ENCODE measurements at places on chromosomes 2 and 18.

DNA sequence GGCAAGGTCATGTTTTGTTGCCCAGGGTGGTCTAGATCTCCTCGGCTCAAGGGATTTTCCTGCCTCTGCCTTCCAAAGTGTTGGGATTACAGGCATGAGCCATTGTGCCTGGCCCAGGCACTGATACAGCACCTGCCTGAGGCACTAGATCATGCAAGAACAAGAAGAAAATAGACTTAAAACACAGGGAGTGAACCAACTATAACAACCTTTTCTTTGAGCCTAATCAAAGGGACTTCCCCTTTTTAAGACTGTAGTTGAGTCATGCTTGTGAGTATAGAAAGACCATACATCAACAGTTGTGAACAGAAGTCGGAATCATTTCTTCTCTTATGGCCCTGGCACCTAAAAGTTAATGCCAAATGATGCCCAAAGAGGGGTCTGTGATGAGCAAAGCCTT, 47.9 kb upstream of the MAPRE2 start:
- no peak for DNase-seq

GRCh38 chr18:78069784-78070664, 820.4 kb downstream of the GALR1 start:
- DNase-seq, result no peak

DNA sequence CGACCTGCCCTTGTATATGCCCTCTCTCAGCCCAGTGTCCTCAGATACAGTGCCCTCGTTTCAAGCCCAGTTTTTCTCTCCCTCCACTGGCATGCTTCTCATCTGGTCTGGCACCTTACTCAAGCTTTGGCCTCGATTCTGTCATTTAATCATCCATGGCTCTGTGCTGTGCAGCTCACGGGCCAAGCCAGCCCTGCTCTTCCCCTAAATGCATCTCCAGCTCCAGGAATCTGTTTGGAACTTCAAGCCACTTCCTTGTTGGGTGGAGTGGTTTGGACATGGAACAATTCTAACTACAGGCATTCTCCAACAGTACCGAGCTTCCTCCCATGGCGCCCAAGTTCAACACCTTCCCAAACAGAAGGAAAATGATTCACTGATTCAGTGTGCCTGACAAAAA, 76.7 kb upstream of the ZNF397 start:
- DNase-seq, result no peak

DNA sequence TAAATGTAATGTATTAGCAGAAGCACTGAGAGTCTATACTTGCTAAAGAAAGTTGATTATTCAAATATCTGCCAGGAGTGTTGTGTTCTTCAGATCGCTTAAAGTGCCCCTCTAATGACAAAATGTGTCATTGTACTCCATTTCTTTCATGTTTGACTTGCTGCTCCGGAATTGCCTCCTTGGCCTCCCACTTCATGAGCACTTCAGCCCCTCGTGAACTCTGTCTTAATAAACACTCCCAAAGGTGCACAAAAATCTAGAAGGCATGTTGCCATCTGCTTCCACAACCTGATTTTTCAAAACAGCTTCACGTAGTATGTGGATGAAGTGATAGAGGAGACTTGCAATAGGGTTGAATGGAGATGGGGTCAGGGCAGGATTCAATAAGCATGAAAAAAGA, 396.1 kb downstream of the TDRD15 start:
- DNase-seq, result no peak

GRCh38 chr2:109272461-109272860, 143.5 kb downstream of the SH3RF3 start:
- no peak for DNase-seq

GRCh38 chr2:86027196-86027921, 78.3 kb downstream of the POLR1A start:
- DNase-seq, result no peak

DNA sequence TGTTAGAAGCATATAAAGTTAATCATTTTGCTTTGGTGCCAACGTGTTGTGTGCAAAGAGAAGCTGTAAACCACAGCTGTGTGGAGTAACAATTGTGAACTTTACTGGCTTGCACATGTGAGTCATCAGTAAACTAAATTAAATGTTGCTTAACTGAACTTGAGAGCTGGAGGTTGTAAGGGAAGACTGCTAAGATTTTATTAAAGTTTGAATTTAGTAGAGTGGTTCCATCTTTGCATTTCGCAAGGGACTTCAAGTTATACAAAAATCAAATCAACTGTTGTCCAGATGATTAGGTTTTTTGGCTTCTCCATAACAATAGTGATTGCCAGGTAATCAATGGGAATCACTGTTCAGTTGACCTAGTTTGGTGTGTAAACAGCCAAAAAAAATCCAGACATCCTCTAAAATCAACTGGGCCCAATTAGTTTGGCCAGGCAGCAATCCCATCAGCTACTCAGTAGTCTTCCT, 247.4 kb downstream of the MYO3B start:
- no peak for DNase-seq

DNA sequence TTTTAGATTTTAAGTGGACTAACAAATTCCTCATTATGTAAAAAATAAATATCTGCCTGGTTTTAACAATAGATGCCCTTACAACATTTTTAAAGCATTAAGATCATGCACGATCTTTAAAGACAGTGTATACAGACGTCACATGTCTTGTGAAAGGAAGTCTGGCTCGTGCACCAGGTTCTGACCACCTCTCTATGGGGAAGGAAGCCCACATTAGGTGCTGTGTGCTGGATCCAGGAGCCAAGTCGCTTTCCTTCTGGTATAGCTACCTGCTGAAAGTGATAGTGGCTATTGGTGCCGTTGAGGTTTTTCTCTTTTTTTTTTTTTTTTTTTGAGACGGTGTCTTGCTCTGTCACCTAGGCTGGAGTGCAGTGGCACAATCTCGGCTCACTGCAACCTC, 116.5 kb downstream of the NCK2 start:
- no peak for DNase-seq

DNA sequence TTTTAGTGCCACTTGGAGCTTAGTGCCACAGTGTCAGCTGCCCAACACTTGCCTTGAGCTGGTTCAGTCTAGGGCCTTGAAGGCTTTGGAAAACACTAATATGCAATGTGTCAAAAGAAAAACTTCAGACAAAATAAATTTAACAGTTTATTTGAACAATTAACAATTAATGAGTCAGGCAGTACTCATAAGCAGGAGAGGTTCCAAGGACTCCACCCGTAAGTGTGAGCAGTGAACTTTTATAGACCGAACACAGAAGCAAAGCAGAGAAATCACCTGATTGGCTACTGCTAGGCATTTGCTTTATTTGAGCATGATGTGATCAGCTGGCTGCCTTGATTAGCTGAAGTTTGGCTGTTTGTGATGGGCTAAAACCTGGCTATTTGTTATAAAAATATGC, 49.5 kb upstream of the TBC1D8 start:
- DNase-seq, result no peak

GRCh38 chr2:19337202-19337601, 21.2 kb downstream of the OSR1 start:
- no peak for DNase-seq

DNA sequence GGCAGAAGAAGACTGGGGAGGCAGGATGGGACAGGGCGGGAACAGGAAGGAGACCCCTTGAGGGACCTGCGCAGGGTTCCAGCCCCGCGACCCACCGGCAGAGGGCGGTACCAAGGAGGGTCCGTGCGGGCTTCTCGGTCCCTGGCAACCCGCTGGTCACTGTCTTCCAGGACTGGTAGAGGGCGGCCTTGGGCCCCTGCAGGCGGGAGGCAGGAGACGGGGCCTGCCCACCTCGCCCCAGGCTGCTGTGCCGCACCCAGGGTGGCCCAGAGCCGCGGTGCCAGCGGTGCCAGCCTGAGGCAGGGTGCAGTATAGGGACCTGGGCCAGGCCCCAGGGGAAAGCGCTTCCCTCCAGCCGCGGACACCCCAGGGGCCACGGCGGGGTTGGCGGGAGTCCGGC, 34.5 kb downstream of the NEURL3 start:
- peak; percentile 65 for DNase-seq

DNA sequence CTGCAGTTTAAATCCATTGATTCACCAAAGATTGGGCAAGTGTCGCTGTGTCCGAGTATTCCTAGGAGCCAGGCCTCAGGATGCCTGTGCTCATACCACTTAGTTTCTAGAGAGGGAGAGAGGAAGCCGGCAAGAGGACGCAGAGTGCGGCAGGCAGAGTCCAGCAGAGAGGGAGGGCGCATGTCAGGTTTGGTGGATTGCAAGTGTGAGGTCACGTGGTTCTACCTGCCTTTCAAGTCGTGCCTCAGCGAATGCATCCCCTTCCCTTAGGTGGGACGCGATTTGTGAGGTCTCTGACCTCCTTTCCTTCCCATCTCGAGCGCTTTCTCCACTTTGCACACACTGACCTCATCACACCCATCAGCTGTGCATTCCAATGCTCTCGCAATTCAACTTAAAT, 188.1 kb downstream of the TMEM18 start:
- no peak for DNase-seq

DNA sequence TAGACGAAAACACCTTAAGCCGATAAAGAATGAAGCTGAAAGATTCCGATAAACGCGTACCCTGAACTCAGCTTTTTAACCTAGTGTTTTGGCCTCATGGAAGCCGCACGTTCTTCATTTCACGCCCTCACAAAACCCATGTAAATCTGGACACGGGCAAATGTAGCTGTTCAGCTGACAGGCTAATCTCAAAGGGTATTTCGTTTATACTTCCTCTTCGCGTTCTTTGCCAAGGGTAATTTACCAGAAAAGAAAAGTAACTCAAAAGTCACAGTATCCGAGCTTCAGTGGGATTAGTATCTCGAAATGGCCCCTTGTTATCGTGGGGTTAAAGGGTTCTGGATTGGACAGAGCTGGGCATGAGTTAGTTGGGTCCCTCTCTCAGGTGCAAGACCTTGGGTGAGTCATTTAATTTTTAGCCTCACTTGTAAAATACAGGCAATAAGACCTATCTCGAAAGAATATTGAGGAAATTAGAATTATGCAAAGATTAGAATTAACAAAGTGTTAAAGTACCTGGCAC, 22.0 kb upstream of the STPG4 start:
- no peak for DNase-seq

- peak; percentile 58 for DNase-seq
Measured at GRCh38 chr18:62425465-62426190, 97.2 kb upstream of the ZCCHC2 start.

GRCh38 chr18:13235981-13236380, 17.4 kb downstream of the LDLRAD4 start:
- no peak for DNase-seq

DNA sequence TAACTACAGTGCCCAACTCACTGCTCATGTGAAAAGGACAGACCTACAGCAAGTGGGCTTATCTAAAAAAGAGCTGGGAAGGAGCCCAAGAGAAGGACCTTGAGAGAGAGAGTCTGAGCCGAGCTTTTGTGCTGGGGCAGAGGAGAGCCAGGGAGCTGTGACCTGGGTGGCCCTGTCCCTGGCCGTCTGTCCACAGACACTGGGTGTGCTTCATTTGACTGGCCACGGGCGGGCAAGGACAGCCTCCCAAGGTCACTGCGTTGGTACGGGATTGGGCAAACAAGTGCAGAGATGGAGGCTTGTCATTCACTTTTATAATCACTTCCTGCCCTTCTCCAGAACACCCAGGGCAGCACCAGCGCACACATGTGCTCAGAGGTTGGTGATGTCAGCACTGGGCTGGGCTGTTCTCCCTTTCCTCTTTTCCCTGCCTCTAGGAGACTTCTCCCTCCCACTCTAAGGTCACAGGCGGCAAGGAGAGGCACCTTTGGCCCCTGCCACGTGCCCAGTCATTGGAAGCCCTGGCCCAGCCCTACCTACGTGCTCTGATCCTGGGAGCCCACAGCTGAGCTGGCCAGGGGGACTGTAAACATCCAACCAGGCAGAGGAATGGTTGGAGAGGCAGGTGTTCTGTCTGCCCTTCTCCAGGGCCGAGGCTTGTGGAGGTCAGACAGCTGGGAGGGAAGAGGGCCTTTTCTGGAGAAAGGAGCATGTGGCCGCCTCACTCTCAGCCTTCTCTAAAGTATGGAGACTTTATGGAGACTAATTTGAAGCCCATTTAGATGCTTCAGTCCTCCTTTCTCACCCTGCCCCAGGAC, 6.4 kb upstream of the PSD4 start:
- DNase-seq, result no peak

- DNase-seq, result no peak
Measured at GRCh38 chr2:148599109-148599991, 45.2 kb upstream of the EPC2 start.

DNA sequence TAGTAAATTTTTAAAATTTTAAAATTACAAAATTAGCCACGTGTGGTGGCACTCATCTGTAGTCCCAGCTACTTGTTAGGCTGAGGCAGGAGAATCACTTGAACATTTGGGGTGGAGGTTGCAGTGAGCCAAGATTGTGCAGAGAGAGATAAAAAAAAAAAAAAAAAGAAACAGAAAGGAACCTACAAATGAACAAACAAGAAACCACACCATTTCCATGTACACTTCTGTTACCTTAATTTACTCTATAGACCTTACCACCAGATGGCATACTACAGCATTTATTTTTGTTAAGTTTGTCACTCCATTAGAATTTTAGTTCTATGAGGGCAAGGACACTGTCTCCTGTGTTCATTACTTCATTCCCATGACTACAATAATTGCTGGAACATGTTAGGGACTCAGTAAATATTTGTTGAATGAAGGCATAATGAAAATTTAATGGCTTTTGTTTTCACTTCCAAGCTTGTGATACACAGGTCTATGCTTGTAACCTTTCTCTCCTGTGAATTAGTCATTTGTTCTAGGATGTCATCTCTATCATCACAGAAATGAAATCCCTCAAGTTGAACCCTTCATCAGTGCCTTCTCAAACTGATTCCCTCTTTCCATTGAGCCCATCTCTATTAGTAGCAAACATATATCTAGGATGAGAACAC, 76.0 kb downstream of the ARHGAP15 start:
- DNase-seq, result no peak

DNA sequence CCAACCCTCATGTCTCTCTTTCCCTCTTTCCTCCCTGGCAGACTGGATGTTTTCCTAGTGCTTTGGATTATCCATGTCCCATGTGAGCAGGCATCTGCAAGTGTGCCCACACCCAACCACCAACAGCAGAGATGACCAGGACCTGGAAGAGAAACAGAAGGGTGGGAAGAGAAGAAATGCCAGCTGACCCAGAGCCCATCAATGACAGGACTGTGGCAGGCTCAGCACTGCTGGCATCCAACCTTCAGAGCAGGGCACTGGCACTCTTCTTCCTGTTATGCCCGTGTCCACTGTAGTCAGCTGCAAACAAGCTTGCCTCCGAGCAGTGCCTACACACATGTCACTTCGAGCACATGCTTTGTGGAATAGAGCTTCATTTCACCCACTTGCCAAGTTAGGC, 121.1 kb downstream of the TANC1 start:
- no peak for DNase-seq

DNA sequence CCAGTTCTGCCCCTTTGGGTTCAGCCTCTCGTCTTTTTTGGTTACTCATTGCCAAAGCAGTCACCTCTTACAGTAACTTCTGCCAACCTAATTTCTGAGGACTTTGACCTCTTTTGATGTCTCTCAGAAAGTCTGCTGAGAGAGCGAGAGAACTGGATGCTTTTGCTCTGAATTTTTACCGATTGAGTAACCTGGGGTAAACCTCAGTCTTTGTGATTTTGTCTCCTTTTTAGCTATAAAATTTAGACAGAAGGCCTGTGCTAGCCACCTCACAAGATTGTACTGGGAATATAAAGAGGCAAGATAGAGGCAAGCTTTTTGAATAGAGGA, 34.8 kb upstream of the IL1R1 start:
- DNase-seq, result no peak
